ENCODE measurements at places on chromosomes 7 and 10.

DNA sequence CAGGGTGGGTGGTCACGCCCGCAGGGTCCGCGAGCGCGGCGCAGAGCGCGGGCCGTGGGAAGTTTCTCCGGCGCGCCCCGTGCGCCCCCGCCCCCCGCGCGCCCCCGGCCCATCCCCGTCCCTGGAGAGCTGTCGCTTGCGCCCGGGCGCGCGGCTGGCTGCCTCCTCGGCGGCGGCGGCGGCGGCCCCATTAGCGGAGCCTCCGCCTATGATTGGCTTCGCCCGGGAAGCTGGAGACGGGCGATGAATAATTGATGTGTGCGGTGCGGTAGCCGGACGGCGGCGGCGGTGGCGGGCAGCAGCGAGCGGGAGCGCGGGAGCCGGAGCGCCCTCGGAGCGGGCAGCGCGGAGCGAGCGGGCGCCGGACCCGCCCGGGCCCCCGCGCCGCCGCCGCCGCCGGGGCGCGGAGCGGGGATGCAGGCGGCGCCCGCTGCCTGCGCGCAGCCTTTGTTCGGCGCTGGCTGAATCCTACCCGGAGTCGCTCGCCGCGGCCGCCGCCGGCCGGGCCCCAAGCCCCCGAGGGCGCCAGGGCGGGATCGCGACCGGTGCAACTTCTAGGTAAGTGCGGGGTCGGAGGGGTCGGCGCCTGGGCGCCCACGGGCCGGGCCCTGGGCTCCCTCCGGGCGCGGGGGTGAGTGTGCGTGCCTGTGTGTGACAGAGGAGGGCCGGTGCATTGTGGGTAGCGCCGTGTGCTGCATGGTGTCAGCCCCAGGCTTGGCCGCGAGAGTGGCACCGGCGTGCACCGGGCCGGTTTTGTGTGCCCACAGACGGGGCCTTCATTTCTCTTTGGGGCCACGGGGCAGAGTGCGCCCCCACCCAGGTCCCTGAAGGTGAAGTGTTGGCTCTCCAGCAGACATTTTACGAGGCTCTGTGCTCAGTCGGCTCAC is 103.8 kb upstream of the PPIF start:
- no peak for DNase-seq

DNA sequence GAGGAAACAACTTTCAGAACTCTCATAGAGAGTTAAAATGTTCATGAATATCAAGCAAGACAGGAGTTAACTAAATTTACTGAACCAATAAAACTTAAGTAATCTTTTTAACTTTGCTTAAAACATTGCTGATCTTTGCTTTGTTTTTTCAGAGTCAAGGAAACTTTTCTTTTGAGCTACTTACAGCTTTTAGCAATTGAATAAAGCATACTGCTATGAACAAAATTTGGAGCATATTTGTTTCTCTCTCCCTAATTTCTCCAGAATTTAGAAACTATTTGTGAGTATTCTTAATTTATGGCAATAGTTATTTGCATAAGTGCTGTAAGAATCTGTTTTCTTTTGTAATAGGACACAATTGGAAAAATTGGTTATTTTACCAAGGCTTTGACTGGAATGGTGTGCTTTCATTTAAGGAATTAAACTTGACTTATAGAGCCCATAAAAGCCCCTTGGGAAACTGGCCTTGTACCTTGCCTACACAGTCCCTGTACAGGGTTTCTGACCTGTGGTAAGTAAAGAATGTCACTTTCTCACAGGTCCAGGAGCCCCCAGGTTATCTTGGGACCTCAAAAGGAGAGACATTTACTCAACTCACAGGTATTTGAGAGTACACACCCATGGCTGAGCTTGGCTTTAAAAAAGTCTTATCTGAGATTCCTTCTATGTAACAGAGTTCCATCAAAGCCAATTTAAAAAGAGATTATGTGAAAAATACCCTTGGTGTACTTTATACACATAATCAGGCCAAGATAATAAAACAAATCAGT is 23.3 kb upstream of the KIAA1549 start:
- no peak for DNase-seq

GRCh38 chr10:113475381-113475807 is 77.5 kb upstream of the HABP2 start:
- DNase-seq = no peak

- DNase-seq = no peak
These were observed 92.8 kb upstream of the KMT2C start for GRCh38 chr7:152528612-152529011.

- no peak for DNase-seq
These were observed 34.1 kb downstream of the HYCC1 start for GRCh38 chr7:22979861-22980260.

- DNase-seq = no peak
These were observed 5.5 kb upstream of the FIGNL1 start for GRCh38 chr7:50455658-50456057.

DNA sequence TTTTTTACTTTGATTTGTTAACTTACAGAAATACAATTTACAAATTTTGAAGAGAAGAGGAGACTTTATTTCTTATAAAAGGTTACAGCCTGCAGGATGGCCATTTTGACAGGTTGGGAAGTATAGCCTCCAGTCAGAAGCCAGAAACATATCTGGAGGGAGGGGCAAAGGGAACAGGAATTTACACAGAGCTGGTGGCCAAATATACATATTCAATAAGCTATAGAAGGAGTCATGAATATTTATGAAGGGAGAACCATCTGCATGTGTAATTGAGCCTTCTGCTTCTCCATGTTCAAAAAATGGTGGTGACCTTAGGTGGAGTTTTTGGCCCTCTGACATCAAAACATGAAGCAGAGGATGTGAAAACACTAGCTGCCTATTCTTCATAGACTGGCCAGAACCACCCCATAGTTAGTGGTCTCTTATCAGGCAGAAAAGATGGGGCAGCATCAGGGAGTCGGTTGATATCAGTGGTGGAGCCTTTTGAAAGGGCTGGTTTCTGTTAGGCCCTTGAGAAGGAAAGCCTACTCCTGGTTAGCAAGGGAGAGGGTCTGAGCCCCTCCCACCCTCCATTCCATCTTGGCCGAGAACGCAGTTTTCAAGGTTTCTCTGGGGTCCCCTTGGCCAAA is 57.2 kb downstream of the ENTPD1 start:
- no peak for DNase-seq

- no peak for DNase-seq
These were observed 103.3 kb downstream of the DIP2C start for GRCh38 chr10:586151-586550.

DNA sequence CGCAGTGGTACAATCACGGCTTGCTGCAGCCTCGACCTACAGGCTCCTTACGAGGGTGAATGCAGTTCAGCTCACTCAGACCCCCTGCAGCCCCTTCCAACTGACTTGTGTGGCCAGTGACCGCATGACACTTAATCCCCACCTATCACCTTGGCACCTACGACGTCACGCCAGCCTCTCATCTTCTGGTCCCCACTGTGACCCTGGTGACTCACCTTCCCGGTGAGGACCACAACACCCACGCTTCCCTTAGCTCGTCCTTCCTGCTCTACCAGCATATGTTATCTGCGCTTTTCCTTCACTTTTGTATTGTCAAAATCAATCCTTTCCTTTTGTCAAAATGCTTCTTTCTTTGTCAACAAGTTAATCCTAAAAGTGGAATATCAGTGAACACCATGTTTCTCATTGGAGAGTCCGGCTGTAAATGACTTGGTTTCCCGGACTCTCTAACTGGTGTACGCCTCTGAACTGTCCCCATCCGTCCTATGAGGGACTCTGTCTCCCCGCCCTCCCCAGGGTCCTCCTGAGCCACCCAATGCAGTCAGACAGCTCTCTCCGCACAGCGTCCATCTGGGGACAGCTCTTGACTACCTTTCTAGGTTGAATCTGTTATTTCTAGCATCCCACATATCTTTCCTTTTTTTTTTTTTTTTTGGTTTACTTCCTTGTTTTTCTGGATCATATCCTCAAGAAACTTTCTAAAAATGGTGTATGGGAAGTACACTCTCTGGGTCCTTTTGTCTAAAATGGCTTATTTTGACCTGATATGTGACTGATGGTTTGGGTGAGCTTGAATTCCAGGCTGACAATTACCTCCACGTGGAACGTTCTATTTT is 37.3 kb downstream of the CFAP46 start:
- DNase-seq = no peak

DNA sequence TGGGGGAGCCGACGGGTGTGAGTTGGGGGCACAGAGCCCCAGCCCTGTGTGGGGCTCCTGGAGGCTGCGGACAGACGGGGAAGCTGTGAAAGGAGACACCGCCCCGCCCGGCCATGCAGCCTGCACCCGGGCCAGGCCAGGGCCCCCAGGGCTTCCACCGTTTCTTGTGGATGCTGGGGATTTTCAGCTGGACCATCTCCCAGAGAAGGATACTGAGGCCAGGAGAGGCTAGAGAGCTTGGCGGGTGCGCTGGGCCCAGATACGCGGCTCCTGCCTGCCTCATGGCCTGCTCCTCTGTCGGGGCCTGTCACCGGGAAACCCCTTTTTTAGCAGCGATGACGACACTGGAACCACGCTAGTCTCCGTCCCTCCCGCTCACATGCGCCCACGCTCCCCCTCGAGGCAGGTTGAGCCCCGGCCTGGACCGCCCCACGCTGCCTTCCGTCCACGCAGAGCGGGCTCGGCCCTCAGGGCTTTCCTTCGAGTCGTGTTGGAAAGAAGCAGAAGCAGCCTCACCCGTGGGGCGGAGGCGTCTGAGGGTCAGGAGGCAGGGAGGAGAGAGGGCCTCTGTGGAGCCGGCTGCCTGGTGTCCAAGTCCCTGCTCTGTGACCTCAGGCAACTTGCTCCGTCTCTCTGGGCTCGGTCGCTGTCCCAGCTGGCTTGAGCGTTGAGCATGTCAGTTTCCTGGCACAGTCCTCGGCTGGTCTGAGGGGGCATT is 11.7 kb downstream of the TMEM184A start:
- no peak for DNase-seq

GRCh38 chr10:129716211-129716681 is 247.8 kb downstream of the EBF3 start:
- no peak for DNase-seq

- no peak for DNase-seq
These were observed 32.1 kb downstream of the NRP1 start for GRCh38 chr10:33302208-33302829.

GRCh38 chr7:26458466-26459145 is 166.9 kb downstream of the SNX10 start:
- DNase-seq = no peak

- DNase-seq = peak; percentile 88
These were observed 1.5 kb downstream of the IL15RA start for GRCh38 chr10:5975641-5976473.

DNA sequence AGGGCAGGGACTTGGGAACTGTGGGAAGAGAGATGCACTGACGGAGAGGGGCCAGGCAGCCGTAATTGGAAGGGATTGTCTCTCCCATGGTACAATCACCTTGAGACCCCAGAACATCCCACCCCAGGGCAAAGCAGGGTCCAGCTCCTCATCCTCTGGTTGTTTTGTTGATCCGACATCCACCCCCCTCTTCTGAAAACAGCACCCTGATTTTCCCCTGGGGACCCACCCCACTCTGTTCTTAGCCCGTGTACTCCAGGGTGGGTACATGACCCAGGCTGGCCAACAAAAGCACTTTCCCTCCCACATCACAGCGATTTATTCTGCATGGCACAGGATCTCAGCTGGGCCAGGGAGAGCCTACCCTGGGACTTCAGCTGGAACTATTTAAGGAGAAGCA is 14.1 kb downstream of the PDZD7 start:
- DNase-seq = no peak

DNA sequence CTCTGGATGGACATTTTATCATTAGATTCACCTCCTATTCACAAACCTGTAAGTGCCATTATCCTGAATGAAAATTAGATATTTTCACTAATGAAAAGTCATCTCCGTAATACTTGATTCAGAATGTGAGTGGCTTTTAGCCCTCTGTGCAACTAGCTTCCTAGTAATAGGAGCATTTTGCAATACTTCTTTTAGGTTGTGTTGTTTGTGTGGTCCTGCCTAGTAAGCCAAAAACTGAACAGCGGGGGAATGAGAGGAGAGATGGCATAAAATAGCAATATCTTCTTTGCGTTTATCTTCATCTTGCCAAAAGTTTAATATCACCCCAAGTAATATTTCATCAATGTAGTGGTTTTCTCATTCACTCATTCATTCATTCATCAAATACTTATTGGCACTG is 507.5 kb upstream of the CELF2 start:
- no peak for DNase-seq

DNA sequence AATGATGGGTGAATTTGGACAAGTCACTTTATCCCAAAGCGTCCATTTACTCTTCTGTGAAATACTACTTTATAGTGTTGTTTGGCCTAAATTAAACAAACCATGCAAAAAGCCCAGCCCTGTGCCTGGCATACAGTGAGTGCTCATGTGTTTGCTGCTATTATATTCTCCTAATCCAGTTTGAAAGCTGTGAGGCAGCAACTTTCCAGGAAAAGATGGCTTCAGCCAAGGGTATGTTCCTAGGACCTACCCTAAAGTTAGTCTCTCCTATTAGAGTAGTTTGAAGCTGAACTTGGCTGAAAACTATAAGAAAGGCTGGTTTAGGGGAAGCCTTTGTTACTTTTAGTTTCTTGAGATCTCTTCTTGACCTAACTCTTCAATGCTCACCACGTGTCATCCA is 19.9 kb downstream of the ACSL5 start:
- no peak for DNase-seq

DNA sequence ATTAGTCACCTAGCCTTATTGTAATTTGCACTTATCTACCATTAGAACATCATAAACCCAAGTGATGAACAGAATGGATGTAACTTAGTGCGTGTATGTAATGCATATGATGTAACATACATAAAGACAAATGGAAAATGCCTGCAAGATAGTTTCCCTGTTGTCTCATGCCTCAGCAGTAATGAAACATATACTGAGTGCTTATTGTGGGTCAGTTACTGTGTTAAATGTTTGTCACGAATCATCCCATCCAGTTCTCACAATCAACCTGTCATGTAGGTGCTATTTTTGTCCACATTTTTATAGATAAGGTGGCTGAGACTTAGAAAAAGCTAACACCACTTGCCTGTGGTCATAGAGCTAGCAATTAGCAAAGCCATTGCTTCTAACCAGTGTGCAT is 350.8 kb downstream of the AUTS2 start:
- no peak for DNase-seq

- DNase-seq = no peak
These were observed 122.1 kb downstream of the GRID1 start for GRCh38 chr10:86244297-86245014.

- DNase-seq = no peak
These were observed 265.9 kb downstream of the GLRX3 start for GRCh38 chr10:130401860-130402765.

DNA sequence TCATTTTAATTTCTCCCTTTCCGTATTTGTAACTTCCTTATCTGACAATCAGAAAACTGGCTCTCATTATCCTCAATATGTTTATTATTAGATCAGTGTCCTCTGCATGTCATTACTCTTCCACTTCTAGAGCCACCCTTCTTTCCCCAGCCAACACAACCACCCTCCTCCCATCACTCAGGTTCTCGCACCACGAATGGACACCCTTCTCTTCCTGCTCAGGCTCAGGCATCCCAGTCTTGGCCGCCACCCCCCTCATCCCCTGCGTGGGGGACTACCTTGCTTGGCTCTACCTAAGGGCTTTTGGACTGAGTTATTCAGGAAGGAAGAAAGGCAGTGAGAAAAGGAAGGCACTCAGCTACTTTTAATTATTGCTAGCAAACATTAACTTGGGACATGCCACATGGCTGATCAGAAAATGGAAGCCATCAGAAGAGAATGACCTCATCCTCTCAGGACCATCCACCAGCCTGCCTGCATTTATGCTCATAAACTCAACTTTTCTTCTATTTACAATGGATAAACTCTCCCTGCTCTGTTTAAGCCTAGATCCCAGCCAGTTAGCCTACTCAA is 199.9 kb upstream of the PLXNA4 start:
- DNase-seq = no peak

- no peak for DNase-seq
These were observed 104.1 kb downstream of the FAM53B start for GRCh38 chr10:124640056-124640455.

Data from GM12864 (cell line).